ENCODE measurements at places on chromosomes 7 and 10. TPM values are rescaled to one million over a fixed set of nuclear protein-coding genes. Genes with fewer than 3 reads are reported as not detected.

Gene HPS1
- total RNA-seq: 25.9 TPM

Gene TDRD1
- total RNA-seq: 0.28 TPM

Gene OR2A1
- not detected for total RNA-seq

Gene LRRC4
- total RNA-seq: 12.6 TPM

Gene ADCY1
- total RNA-seq: 0.07 TPM

Gene ZKSCAN1
- 13.6 TPM for total RNA-seq

Gene EFCAB10
- total RNA-seq: 0.35 TPM

Gene CDH23
- 0.35 TPM for total RNA-seq

Gene CNPY1
- total RNA-seq: not detected

Gene TAS2R4
- 0.42 TPM for total RNA-seq

Gene LAMB1
- total RNA-seq: 91.7 TPM

Gene NRBF2
- total RNA-seq: 20.4 TPM

Gene LRMDA
- total RNA-seq: 1.3 TPM

Gene SLC16A9
- 10.3 TPM for total RNA-seq

Gene PTF1A
- total RNA-seq: not detected

Gene INSYN2A
- total RNA-seq: not detected

Gene SLC26A5
- total RNA-seq: not detected

Gene CYP2C19
- total RNA-seq: 0.14 TPM

Gene GBX1
- not detected for total RNA-seq

Gene ITPRID1
- total RNA-seq: not detected

Gene FOXP2
- total RNA-seq: 0.46 TPM

Gene IRF5
- 19.5 TPM for total RNA-seq

Gene HDAC9
- 1.9 TPM for total RNA-seq

Gene FAM171A1
- 11.4 TPM for total RNA-seq

Gene SPDYE16
- 0.05 TPM for total RNA-seq

Gene RPEL1
- total RNA-seq: not detected

Gene DKK1
- 74.1 TPM for total RNA-seq

Gene LDB3
- not detected for total RNA-seq
